ENCODE measurements at places on chromosomes 13 and 19.

- no peak for DNase-seq
Observed at GRCh38 chr19:27691991-27692390, 1521.0 kb downstream of the UQCRFS1 start.

DNA sequence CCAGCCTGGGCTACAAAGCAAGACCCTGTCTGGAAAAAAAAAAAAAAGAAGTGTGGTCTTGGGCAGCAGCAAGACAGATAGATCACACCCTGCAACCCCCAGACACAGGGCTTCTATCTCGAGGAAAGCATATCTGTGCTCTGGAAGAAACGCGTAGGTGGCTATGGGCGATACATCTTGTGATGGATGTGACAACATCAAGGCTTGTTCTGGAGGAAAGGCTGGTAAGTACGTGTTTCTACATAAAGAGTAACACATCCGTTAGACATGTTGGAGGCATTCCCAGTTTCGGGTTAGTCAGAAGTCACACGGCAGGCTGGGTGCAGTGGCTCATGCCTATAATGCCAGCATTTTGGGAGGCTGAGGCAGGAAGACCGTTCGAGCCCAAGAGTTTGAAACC lies 6.6 kb upstream of the DHDH start:
- DNase-seq: peak; percentile 6

- DNase-seq: no peak
Observed at GRCh38 chr13:95184317-95184716, 116.9 kb downstream of the ABCC4 start.

DNA sequence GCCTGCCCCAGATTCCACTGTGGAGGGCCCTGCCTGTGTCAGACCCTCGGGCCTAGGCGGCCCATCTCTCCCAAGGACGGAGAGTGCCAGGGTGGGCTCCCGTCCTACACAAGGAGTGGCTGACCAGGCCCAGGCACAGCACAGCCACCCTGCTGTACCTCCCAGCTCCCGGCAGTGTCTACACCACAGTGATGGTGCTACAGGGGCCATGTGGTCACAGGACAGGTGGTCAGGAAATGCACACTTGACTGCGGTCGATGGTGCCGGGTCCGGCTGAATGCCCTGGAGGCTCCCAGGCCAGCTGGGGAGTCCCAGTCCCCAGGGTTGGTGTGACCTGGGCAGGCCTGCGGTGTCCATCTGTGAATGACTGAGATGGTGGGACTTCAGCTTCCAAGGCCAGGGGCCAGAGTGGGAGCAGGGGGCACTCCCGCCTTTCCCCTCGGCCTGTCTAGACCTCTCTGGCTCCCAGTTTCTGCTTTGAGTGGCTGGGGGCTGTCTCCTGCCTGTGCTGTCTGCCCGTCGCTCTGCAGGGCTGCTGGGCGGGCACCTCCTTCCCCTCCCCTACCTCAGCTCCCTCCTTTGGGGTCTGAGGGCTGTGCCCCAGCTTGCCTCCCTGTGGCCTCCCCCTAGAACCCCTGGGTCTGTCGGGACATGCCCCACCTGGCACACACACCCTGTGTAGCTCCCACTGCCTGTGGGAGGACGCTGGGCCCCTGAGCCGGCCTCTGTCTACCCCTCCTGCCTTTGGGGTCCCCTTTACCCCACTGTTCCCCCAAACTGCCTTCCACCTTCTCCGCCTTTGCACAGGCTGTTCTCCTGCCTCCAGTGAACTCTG lies 12.5 kb downstream of the DDA1 start:
- DNase-seq: no peak

DNA sequence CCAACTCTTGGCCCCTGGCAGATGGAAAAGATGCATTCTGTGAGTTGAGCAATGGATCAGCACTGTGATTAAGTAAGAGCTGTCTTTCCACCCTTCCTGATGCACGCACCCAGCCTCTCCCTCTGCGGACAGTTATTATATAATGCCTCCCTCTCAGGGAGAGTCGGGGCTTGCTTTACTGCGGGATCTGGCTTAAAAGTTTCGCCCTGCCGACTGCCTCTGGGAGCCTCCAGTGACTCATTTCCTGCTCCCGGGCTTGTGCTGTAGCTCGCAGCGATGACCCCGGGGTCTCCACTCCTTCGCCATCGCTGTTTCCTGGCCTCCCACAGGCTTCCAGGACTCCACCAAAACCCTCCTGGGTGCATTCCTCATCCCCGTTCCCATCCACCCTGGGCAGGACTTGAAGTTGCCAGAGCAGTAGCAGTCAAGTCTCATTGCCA lies 107.4 kb upstream of the SLC7A1 start:
- DNase-seq: no peak

DNA sequence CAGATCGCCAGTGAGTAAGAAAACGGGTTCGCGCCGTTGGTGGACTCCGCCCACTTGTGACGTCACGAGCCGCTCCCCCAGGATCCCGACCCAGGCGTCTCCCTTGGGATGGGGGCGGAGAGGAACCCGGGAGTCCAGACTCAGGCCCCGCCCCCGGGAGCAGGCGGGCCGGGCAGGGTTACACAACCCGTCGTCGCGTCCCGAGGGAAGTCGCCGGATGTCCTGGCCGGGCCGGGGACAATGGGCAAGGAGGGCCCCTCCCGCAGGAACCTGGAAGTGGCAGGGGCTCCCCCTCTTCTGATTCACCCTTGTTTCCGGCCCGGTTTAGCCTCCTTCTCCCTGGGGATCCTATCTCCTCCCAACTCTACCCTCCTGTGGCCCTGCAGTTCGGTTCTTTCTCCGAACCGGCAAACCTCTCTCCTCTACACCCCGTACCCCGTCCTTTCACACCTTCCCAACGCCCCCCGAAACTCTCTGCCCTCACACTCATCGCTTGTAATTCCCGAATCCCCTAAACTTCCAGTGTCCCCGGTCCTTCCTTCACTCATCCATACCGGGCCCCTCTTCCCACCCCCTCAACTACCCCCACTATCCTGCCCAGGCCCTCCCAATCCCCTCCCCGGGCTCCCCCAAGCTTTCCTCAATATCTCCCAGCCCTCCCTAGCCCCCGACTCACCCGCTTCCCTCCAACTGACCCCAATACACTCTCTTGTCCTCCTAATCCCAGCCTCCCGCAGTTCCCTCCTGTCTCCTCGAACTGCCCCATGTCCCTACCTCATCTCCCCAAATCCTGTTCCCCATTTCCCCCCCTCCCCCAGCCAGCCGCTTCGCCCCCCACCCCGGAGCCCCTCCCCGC lies 20.0 kb upstream of the ERCC1 start:
- peak; percentile 55 for DNase-seq

GRCh38 chr19:4584670-4585460 lies 25.4 kb upstream of the SEMA6B start:
- no peak for DNase-seq

- peak; percentile 71 for DNase-seq
Observed at GRCh38 chr19:17405250-17406045, at the start of gene BST2. BST2 (minus strand) TSS chr19:17405630; CDS start chr19:17405575, 55 bp downstream.

DNA sequence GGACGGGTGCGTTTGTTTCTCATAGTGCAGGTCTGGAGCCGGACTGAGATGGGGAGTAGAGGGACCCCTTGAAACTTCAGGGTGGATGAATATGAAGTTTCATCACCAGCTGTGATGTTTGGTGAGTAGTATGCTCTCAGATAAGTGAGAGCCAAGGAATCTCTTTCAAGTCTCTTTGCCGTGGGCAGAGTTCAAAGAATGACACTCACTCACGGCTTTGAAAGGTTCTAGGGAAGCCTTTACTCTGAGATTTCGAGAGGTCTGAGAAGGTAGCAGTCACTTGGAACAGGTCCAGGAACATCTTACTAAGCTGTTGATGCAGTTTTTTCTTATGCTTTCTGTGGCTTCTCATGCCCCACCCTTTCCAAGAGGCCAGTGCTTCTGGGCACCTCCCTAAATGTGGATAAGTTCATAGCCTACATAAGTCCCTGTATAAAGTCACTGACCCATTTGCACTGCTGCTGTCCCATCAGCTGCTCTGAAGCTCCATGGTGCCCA lies at the start of gene IGFL2:
TSS of gene IGFL2 (plus strand) at position 448 of the 498 bp plus-strand sequence. CDS start at position 489, 41 bp downstream.
- DNase-seq: no peak

- no peak for DNase-seq
Observed at GRCh38 chr13:89061821-89062220, 1390.7 kb downstream of the SLITRK5 start.

GRCh38 chr13:103354171-103354570 lies 288.0 kb upstream of the SLC10A2 start:
- DNase-seq: no peak

GRCh38 chr13:50928659-50929462 lies 19.3 kb downstream of the RNASEH2B start:
- DNase-seq: no peak

GRCh38 chr19:19956434-19957075 lies 55.8 kb downstream of the ZNF93 start:
- no peak for DNase-seq

DNA sequence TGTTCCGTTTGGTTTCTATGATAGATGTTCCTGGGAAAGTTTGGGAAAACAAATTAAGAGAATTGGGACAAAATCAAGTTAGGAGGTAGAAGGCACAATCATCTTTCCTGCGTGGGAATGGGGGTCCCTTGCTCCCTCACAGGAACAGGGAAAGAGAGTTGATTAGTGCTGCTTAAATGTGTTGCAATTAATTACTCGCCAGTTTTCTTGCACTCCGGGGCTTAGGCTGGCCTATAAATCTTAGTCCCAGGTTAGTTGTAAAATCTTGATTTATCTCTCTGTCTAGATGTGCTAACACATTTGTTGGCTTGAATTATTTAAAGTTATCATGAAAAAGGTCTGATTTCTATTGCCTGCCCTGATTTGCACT lies 10.1 kb downstream of the B3GLCT start:
- DNase-seq: no peak

DNA sequence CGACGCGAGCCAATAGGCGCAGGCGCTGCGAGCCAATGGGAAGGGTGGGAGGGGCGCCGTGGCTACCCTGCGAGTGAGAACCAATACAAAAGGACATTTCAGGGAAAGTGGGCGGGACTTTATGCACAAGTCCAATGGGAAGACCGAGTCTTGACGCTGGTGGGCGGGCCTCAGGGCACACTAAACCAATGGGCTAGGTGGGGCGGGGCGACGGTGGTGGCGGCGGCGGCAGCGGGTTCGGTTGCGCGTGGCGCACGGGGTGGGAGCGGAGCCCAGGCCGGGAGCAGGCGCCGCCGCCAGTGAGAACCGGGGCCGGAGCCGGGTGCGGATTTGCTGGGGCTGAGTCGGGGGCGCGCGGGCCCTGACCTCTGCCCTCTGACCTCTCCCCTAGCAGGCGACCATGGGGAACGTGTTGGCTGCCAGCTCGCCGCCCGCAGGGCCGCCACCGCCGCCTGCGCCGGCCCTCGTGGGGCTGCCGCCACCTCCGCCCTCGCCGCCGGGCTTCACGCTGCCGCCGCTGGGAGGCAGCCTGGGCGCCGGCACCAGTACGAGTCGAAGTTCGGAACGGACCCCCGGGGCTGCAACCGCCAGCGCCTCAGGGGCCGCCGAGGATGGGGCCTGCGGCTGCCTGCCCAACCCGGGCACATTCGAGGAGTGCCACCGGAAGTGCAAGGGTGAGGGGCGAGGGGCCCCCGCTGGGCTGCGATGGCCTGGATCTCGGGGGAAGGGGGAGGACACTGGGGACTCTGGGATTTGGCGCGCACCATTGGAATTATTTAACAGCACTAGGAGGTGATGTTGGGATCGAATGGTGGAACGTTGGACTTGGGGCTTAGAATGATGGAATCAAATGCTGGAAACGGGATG lies at the start of gene TOMM40:
TSS of gene TOMM40 (plus strand) at position 239 of the 867 bp plus-strand sequence. CDS start at position 401, 162 bp downstream.
- DNase-seq: no peak

DNA sequence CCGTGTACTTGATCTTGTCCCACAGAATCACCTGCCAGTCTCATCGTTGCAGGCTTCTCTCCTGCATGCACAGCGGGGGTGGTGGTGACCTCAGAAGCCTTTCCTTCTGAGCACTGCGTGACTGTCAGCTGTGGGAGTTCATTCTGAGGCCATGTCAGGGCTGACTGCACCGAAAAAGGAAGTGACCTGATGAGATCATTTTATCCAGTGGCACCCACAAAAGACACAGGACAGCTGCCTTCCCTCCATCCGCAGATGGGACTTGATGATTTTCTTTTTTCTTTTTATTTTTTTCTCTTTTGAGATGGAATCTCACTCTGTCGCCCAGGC lies 89.7 kb downstream of the RAB20 start:
- DNase-seq: no peak

GRCh38 chr13:45705918-45706317 lies 3.8 kb downstream of the CBY2 start:
- DNase-seq: no peak

GRCh38 chr19:6509118-6509971 lies 7.2 kb upstream of the TUBB4A start:
- no peak for DNase-seq

GRCh38 chr19:37593996-37594303 lies 642 bp downstream of the ZNF571 start:
- DNase-seq: no peak

DNA sequence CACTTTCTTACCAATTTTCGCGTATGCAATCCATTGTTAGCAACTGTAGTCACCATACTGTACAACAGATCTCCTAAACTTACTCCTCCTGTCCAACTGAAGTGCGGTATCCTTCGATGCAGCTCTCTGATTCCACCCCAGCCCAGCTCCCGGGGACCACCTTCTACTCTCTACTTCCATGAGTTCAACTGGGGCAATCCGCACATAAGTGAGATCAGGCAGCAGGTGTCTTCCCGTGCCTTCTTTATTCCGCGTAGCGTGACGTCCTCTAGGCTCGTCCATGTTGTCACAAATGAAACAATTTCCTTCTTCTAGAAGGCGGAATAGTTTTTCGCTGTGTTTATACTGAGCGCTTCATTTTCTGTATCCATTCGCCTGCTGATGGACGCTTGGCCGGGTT lies 8.4 kb downstream of the LILRB1 start:
- DNase-seq: no peak

DNA sequence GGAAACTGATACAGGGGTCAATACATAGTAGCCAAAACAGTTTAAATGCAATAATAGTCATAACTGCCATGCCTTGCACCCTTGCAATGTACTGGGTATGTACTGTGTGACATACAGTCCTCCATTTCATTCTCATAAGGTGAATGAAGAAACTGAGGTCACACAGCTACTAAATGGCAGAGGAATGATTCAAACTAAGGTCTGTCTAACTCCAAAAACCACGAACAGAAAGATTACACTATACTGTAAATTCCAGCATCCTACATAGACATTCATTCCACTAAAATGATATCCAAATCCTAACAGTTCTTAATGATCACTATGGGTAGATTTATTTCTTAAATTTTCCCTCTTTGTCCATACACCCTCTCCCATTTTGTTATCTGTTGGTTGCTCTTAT lies 238.1 kb upstream of the SERP2 start:
- no peak for DNase-seq

DNA sequence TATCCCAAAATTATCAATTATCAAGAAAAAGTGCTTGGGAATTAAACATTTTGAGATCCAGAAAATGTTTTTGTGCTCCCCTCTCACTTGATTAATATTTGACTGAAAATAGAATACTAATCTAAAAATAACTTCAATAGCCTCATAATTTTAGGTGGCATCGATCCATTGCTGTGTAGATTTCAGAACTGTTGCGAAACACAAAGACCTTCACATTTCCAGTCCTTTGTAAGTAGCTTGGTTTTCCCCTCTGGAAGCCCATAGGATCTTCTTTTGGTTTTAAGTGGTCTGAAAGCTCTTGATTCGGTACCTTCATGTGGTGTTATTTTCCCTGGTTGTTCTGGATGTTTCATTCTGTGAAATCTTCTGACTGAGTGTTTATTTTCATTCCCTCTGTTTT lies 176.5 kb downstream of the NUFIP1 start:
- DNase-seq: no peak
